ENCODE measurements at places on chromosomes 2 and 18.
A peak's percentile ranks its signal among the peaks of the same experiment; 100 is the strongest.

DNA sequence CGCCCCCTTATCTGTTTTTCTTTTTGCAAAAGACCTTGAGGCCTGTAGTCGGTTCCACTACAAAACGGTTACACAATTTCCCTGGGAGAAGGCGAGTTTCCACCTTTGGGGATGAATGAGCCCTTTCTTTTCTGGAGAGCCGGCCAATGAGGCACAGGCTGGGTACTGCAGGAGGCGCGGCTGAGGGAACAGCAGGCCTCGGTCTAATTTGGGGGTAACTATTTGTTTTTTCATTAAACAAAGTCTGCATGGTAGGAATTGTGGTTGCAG lies 129.2 kb downstream of the MYCN start:
- no peak for DNase-seq

DNA sequence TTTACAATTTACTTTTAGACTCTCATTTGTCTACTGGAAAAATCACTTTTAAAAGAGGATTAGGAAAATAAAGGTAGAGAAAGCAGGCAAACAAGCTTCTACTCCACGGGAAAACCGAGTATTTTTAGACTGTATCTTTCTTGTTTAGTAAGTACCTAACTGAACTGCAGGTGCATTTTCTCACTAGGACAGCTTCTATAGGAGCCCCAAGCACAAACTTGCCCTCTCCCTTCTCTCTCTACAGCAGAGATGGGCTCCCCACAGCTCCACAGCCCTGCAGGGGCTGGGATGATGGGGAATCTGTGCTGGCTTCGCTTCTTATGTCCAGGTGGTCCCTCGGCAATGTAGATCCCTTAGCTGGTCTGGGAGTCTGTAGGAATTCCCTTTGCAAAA lies 16.2 kb downstream of the PSTPIP2 start:
- DNase-seq, result no peak

GRCh38 chr2:113976277-113976928 lies 86.5 kb downstream of the ACTR3 start:
- DNase-seq, result no peak

GRCh38 chr2:205650450-205650849 lies 31.9 kb upstream of the NRP2 start:
- no peak for DNase-seq

GRCh38 chr2:136248907-136249306 lies 131.0 kb upstream of the CXCR4 start:
- no peak for DNase-seq

GRCh38 chr2:238141541-238142318 lies 3.3 kb downstream of the KLHL30 start:
- no peak for DNase-seq

- DNase-seq, result no peak
Measured at GRCh38 chr2:430291-431040, 142.6 kb upstream of the ALKAL2 start.

GRCh38 chr2:201975434-201975833 lies 58.2 kb upstream of the FZD7 start:
- no peak for DNase-seq

DNA sequence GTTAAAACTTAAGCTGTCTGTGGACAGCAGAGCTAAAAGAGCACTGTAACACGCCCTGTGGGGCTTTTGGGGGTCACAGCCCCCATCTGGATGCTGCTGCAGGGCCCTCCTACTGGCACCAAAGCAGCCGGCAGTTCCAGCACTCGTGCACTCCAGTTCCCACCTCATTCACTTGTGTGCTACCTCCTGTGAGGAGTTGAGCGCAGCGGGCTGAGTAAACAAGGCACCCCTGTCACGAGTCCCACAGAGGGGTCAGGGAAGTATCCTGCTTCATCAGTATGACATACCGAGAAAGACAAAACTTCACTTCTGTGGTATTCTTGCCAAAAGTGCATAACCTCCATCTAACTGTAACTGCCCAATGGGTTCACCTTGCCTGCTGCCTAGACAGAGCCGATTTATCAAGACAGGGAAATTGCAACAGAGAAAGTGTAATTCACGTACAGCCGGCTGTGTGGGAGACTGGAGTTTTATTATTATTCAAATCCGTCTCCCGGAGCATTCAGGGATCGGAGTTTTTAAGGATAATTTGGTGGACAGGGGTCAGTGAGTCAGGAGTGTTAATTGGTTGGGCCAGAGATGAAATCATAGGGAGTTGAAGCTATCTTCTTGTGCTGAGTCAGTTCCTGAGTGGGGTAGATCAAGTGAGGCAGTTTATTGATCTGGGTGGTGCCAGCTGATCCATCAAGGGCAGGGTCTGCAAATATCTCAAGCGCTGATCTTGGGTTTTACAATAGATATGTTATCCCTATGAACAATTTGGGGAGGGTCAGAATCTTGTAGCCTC lies 41.6 kb downstream of the TMEM17 start:
- no peak for DNase-seq

DNA sequence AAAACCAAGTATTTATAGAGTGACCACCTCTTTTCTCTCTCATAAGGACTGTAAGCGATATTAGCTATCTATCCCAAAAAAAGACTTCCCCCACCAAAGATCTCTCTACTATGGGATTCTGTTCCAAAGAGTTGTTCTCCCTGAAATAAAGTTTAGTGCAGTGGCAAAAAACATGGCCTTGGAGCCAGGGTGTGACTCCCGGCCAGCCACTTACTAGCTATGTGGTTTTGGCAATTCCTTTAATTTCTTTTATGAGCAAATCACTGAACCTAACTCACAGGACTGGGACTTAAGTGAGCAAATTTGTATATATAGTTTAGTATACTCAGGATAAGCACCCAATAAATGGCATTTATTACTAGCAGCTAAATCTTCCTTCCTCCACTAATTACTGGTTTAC lies 42.6 kb downstream of the SESTD1 start:
- no peak for DNase-seq

DNA sequence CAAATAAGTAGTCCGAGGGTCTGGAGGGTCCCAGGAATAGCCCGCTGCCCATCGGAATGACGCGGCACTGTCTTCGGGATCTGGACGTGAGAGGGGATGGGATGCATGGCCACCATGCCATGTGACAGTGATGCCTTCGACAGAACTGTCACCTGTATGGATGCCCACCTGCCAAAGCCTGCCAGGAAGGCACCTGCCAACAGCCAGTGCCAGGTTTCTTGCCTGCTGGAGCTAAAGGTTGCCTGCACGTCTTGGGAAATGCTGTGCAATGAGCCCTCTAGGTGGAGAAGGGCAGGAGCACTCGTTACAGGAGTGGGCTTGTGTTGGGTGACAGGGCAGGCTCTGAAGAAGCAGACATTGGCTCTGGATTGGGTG lies 20.5 kb downstream of the GPR35 start:
- no peak for DNase-seq

GRCh38 chr2:216447293-216447692 lies 35.0 kb downstream of the SMARCAL1 start:
- DNase-seq, result no peak

GRCh38 chr18:37272226-37272625 lies 293.4 kb downstream of the CELF4 start:
- DNase-seq, result no peak

- DNase-seq, result no peak
Measured at GRCh38 chr2:108607706-108608301, 73.5 kb downstream of the LIMS1 start.

GRCh38 chr2:112692918-112693317 lies 27.9 kb upstream of the NT5DC4 start:
- DNase-seq, result no peak

GRCh38 chr2:196601430-196602306 lies 37.8 kb upstream of the CCDC150 start:
- DNase-seq, result peak; percentile 97

- no peak for DNase-seq
Measured at GRCh38 chr2:230447455-230448451, 31.8 kb downstream of the SP100 start.

DNA sequence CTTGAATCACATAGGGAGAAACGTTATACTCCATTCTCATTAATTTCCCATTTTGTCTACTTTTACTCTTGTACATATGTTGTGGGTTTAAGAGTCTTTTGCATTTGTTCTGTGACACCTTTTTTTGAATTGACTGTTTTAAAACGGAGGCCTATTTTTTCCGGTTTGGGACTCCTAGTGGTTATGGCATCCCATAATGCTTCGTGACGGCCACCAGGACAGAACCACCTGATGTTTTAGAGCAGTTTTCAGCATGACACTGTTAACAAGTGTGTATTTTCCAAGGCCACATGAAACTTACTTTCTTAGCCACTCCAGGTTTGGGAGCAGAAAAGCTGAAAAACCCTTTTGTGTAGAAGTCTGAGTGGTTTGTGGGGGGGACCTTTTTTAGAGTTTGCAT lies 8.4 kb downstream of the SOX11 start:
- DNase-seq, result no peak

DNA sequence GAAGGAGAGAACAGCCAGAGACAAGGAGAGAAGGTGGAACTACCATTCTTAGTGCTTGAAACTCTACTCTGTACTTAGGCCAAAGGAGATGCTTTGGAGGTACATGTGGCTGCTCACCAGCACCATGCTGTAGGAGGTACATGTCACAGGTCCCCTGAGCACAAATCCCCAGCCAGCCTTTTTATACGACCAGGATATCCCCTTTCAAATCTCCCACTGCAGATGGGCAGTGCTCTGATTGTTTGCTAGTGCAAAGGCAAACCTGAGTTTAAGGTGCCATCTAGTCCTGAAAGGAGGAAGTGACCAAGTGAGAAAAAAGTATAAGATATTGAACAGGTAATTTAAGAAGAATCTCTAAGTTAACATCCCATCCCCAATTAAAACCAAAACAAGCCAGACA lies 17.1 kb upstream of the TTC21B start:
- no peak for DNase-seq

GRCh38 chr2:201118961-201119854 lies 3.2 kb downstream of the CFLAR start:
- DNase-seq, result no peak

Measured in stromal cell of bone marrow (primary cell).